ENCODE measurements at places on chromosomes 13 and 19.

GRCh38 chr19:19490214-19490968, 25.0 kb downstream of the TSSK6 start:
- peak; percentile 74 for DNase-seq

GRCh38 chr13:100552755-100553154, 35.8 kb downstream of the GGACT start:
- DNase-seq, result no peak

GRCh38 chr19:53057904-53058580, 13.5 kb downstream of the ERVV-2 start:
- peak; percentile 54 for DNase-seq

DNA sequence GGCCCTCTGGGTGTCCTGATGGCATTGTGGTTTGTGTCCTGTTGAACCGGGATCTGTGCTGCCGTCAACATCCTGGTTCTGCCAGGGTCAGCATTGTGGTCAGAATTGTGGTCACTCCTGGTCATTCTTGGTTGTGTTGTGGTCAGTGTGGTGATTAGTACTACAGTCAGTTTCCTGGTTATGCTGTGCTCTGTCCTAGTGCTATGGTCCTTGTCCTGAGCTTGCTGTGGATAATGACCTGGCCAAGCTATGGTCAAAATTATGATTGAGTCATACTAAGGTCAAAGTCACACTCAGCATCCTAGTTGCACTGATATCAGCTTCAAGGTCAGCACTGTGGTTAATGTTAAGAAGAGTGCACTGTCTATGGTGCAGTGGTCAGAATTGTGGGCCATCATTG, 4.5 kb upstream of the OLFM2 start:
- DNase-seq, result no peak

- DNase-seq, result no peak
Observed at GRCh38 chr13:47519626-47520025, 481.4 kb downstream of the SUCLA2 start.

DNA sequence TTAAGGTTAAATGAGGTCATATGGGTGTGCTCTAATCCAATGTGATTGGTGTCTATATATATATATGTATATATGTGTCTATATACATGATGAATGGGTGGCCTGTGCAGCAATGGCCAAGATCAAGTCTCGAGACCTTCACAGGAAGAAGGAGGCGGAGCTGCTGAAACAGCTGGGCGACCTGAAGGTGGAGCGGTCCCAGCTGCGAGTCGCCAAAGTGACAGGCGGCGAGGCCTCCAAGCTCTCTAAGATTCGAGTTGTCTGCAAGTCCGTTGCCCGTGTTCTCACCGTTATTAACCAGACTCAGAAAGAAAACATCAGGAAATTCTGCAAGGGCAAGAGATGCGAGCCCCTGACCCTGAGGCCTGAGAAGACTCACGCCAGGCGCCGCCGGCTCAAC, 109.8 kb downstream of the EFNB2 start:
- no peak for DNase-seq

- no peak for DNase-seq
Observed at GRCh38 chr13:70644052-70644451, 535.8 kb upstream of the KLHL1 start.

DNA sequence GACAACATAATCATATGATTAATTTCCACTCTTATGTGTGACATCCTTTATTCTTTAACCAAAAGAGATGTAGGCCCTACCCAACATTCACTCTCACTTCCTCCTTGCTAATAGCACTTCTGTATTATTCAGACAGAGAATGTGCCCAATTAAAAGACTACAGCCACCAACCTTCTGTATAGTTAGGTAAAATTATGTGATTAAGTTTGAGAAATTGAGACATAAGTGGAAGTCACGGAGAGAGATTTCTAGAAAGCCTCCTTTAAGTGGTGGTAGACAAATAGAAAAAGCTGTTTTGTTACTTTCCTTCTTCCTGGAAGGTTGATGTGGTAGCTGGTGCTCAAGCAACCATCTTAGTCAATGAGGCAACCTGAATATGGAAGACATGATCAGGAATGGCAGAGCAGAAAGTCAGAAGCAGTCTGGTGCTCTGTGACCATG, 14.8 kb downstream of the EPSTI1 start:
- no peak for DNase-seq

GRCh38 chr19:13841962-13842290, 35.0 kb upstream of the NANOS3 start:
- DNase-seq, result no peak

DNA sequence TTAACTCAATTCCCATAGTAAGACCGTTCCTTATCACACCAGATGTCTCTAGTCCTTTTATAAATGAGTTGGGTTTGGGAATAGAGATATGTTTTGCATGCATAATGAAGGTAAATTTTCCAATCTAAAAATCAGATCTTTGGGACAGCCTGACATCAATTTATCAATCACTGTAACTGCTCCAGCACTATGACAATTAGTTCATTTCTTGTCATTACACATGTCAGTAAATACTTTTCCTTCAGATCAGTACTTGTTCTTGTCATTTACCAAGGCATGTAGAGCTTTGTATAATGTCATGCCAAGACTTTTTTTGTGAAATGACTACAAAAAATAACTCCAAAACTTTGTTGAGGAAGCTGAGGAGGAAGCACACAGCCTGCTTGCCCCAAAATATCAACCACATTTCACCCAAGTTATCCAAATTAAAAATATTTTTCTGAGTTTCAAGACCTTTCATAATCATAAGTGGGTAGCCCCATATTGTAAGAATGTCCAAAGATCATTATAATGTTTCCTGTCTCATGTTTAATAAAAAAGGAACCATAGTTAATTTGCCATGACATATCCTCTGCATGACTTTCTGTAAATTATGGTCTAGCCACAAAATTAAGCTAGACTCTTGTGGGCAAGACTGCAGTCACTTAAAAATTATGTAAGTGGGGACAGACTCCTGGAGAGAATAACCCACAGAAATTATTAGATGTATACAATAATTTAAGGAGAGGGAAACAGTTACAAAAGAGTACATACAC, 586.8 kb downstream of the TBC1D4 start:
- no peak for DNase-seq

DNA sequence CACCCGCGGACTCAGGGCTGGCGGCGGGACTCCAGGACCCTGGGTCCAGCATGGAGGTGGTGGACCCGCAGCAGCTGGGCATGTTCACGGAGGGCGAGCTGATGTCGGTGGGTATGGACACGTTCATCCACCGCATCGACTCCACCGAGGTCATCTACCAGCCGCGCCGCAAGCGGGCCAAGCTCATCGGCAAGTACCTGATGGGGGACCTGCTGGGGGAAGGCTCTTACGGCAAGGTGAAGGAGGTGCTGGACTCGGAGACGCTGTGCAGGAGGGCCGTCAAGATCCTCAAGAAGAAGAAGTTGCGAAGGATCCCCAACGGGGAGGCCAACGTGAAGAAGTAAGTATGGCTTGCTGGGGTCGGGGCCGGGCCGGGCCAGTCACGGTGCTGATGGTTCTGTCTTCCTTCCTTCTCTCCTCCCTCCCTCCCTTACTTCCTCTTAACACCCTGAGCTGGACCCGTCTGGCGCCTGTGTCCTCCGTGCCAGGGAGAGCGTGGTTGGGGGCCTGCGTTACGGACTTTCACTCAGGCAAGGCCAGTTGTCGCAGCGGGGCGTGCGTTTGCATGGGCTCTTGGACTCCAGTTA, 1.4 kb downstream of the STK11 start:
- DNase-seq, result no peak

DNA sequence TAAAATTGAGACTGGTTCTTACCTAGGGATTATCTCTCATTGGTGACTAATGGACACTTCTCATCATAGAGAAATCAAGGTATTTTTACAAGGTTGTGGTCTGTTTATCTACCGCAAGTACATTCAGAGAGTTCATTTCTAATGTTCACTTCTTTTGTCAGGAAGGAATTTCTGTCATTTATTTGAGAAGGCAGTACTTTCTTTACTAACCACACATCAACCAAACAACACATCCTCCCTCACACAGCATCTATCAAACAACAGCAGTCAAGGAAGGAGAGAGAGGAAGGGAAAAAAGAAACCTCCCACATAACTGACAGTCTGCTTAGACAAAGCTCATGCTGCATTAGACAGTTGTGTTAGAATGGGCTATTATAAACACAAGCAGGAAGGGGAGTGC, 182.3 kb upstream of the KLF12 start:
- DNase-seq, result no peak

GRCh38 chr19:50359328-50359818, 6.1 kb downstream of the NAPSA start:
- DNase-seq, result no peak

DNA sequence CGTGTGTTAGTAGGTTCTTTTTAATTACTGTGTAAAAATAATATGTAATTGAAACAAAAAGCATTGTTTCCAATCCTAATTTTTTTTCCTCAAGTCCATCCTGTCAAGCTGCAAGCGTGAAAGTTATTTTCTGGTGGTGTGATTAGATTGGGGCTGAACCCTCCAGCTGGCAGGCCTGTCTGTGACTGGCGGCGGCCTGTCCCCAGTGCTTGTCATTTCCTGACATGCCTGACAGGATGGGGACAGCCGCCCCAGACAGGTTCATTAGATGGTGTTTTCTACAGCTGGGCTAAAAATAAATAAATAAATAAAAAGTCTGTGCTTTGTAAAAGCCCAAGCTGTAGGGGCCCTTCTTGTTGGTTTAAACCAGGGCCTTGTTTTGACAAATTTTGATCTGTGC, 53.7 kb upstream of the MAB21L1 start:
- peak; percentile 11 for DNase-seq

- DNase-seq, result peak; percentile 59
Observed at GRCh38 chr19:10230173-10230860, 814 bp downstream of the S1PR2 start.

- no peak for DNase-seq
Observed at GRCh38 chr19:11090997-11091702, 1.9 kb downstream of the LDLR start.

GRCh38 chr19:29510701-29511265, 15.0 kb upstream of the VSTM2B start:
- DNase-seq, result no peak

- no peak for DNase-seq
Observed at GRCh38 chr13:100179276-100179675, 90.4 kb downstream of the PCCA start.

GRCh38 chr13:77207943-77208342, 119.0 kb downstream of the MYCBP2 start:
- DNase-seq, result no peak

DNA sequence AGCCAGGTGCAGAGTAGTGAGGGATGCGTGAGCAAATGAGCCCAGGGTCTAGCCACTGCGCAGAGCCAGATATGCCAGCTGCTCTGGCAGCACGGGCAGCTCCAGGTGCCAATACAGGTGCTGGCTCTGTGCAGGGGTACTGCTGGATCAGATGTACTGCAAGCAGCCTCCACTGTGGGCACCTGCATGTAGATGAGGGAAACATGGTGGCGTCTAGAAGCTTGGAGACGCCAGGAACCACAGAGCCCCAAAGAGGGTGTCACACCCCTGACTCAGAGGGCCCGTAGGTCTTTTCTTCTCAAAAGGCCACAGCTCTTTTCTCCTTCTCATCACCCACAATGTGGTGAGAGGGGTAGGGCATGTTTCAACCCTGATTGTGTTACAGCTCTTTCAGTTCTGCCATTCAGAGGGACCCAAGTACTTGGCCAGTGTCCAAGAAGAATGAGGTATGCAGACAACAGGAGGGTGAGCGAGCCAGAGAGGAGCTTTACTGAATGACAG, 244.4 kb upstream of the SLITRK1 start:
- DNase-seq, result peak; percentile 26

- DNase-seq, result no peak
Observed at GRCh38 chr19:46951171-46951986, 68.3 kb upstream of the NPAS1 start.

GRCh38 chr19:8397271-8397670, 7.1 kb downstream of the RAB11B start:
- DNase-seq, result no peak

- DNase-seq, result peak; percentile 93
Observed at GRCh38 chr19:34676697-34677385, at the start of gene SCGB2B2. Gene SCGB2B2, minus strand, starts transcription at chr19:34677159. Its CDS starts 82,596 bp downstream, at chr19:34594563.

- DNase-seq, result no peak
Observed at GRCh38 chr19:32387701-32388392, 17.7 kb upstream of the DPY19L3 start.

- no peak for DNase-seq
Observed at GRCh38 chr13:45410466-45410865, 7.7 kb downstream of the SLC25A30 start.

DNA sequence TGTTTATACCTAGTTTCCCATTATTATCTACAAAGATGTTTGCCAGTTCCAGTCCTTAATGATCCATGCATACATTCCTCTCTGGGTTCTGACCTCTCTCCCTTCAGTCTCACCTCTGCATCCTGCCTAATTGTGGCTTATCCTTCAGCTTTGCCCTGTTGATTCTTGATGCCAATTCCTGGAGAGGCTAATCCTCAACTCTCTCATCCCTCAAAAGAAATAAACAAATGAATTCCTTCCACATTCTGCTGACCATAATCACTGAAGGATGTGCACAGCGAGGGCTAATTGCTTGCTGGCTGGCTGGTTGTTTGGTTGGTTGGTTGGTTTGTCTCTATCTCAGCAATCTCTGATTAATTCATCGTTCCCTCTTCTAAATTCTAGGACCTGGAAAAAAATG, 113.8 kb downstream of the IRS2 start:
- DNase-seq, result no peak

GRCh38 chr13:66037096-66037495, 1193.0 kb downstream of the PCDH9 start:
- DNase-seq, result no peak

- DNase-seq, result no peak
Observed at GRCh38 chr13:114056205-114057013, 76.0 kb downstream of the RASA3 start.

- DNase-seq, result no peak
Observed at GRCh38 chr19:7272856-7273578, 21.2 kb downstream of the INSR start.

GRCh38 chr13:40149611-40150274, 494.3 kb downstream of the COG6 start:
- DNase-seq, result no peak

DNA sequence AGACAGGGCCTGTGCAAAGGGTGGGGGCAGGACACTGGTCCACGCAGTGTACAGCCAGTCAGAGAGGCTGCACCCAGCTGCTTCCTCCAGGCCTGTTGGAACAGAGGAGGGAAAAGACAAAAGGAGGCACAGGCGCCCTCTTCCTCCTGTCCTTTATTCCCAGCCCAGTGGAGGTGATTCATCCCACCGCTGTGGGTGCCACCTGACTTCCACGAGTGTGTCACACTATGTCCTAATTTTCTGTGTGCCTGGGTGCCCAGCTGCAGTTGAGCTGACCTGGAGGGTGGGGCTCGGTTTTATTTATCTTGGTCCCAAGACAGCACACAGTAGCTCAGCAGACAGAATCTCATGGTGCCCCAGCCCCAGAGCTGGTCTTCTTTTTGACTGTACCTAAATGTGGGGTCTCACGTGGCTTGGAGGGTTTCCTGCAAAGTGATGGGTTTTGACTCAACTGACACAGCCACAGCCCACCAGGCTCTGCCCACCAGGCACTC, 9.0 kb downstream of the EPS15L1 start:
- no peak for DNase-seq

DNA sequence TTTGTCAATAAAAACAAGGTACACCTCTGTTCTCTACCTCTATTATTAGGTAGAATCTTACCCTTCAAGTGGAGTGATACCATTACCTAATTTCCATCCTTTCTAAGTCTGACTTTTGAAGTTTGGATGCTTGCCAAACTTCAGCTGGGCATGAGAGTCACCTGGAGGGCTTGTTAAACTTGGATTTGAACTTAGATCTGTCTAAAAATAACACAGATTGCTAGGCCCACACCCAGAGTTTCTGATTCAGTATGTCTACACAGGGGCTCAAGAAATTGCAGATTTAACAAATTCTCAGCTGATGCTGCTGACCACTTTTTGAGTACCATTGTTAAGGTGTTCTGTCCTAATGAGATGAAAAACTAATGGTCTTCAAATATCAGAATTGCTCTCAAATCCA, 512.2 kb downstream of the LMO7 start:
- no peak for DNase-seq
